ENCODE measurements at places on chromosomes 3 and 15.
A peak's percentile ranks its signal among the peaks of the same experiment; 100 is the strongest.

DNA sequence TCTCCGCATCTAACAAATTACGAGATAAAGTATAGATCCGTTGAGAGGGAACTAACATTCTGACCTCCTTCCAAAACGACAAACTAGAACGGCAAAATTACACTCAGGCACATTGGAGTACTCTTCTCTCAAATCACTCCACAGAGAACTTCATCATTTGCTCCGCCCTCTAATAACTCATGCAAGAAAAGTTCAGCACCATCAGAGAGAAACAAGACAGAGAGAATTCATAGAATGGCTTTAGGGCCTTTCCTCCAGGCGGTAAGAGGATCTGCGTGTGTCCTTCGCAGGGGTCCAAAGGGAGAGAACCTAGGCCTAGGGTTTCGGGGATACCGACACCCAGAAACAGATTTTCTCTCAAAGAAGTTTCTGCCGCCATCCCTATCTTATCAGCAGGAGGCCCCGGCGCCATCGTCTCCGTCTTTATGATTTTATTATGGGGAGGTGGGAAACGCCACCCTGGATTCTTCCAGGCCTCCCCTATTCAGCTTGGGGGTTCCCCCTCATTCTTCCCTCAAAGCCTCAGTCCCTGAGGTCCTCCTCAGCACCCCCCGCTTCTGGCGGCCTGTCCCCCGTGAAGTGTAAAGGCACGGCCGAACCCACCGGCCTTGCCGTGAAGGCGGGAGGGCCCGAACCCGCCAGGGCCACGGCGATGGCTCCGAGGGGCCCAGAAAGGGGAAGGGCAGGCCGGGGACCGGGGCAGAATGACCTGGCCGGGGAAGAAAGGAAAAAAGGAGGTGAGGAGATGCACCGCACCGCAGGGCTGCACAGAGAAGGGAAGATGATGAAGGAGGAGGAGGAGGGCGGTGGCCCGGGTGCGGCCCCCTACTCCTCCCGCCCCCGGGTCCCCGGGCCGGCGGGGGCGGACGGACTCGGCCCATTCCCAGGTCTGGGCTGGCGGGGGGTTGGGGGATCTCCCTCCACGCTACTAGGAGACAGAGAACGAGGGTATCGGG is 768 bp downstream of the UBXN7 start:
- DNase-seq: peak; percentile 72

DNA sequence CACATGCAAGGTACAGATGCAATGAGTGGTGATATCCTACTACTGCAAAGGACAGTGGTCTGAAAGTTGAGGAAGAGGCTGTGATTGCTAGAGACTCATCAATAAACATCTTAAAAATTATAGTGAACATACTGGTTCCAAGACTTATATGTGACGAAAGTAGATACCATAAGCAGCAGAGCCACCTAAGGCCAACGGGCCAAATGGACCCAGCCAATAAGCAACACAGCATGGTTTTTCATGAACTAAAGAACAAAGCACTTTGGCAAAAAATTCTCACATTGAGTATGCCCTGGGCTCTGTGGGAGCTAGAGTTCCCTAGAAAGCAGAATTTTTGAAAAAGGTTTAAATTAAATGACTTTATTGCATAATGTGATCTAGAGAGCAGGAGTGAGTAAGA is 272.1 kb downstream of the SI start:
- no peak for DNase-seq

GRCh38 chr3:188266562-188267274 is 112.8 kb downstream of the LPP start:
- DNase-seq: no peak

GRCh38 chr3:23654571-23654970 is 151.2 kb upstream of the UBE2E1 start:
- peak; percentile 92 for DNase-seq

DNA sequence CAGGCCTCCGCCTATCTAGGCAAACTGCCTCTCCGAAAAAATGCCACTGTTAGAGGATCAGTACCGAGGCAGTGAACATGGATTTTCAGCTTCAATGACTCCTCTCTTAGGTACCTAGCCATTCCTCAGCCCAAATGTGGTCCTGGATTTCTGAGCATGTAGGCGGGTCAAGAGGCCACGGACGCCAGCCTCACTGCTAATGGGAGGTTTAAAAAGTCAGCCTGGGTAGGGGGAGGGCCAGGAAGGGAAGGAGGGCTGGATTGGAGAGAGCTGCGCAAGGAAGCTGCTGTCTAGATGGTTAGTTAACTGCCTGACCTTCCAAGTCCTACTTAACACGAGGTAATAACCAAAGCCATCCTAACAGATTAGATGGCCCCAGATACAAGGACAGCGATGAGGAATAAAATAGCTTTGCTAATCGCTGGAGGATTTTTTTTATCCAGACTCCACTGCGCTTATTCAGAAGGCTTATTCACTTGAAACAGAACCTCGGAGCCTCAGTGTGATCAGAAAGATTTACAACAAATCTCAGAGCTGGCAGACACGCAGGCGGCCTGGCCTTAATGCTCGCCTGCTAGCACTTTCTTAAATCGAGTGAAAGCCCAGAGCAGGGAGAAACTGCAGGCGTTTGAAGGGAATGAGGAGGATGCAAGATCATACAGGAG is 34.3 kb downstream of the TLE3 start:
- no peak for DNase-seq

DNA sequence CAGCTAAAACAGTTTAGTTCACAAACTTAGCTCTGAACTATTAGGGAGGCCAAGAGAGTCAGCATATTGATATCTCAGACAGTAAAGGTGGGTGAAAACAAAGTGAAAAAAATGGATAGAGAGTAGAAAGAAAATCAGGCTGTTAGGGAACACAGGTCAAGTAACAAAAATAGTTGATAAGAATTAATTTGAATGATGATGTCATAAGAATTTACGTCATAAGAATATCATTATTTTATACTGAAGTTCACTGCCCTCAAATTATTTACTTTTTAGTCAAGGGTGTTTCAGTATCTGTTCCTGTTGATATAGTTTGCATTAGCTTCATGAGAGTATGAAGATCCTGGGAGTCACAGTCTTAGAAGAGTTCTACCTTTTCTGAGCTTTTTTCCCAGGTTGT is 1134.6 kb downstream of the SI start:
- DNase-seq: no peak

GRCh38 chr3:113304856-113305540 is 93.6 kb downstream of the BOC start:
- no peak for DNase-seq

GRCh38 chr15:64095795-64096667 is at the start of gene SNX1:
SNX1 (plus strand) TSS chr15:64095982; CDS start chr15:64096014, 32 bp downstream.
- DNase-seq: peak; percentile 96

Data from OCI-LY7 (cell line).